ENCODE measurements at places on chromosomes 1 and 21.

DNA sequence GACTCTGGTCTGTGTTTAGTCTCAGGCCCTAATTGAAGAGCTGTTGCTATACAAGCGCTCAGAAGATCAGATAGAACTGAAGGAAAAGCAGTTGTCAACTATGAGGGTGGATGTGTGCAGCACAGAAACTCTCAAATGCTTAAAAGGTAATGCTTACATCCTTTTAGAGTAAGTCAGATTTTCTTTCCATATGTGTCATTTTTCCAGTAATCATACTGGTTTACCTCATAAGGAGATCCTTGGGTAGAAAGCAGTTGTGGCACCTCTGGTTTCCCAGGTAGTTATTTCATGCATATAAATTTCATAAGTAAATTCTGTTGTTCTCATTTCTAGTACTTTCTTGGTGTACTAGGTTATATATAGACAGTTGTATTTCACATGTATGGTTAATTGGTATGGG lies 43.0 kb upstream of the TARS2 start:
- no peak for DNase-seq

- no peak for DNase-seq
Observed at GRCh38 chr1:151584780-151585179, 27.1 kb upstream of the SNX27 start.

DNA sequence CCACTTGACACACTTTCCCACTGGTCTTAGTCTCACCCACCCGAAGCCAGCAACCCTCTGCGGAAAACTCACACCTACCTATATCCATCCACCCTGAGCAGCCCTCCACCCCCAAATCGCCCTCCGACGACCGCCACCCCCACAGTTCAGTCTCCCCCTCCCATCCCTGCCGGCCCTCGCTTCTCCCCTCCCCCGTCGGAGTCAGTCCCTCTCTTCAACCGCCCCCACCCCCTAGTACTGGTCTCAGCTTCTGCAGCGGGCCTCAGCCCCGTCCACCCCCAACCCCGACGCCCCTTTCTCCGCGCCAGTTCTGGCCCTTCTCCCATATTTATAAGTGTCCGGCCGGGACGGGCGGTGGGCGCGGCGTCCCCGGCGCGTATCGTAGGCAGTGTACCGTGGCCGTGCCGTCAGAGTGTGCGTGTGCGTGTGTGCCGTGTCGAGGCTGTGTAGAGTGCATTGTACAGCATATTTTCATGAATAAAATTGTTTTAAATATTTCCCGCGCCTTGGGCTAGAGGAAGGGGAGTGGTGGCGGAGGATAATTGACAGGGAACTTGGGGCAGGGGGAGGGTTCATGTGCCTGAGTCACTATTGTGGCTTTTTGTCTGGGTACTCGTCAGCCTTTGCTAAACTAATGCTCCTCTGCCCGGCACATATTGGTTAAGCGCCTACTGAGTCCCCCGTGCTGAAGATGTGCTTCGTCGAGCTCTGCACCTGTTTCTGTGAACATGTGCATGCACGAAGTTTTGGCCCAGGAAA lies 22.0 kb downstream of the FOXO6 start:
- DNase-seq = peak; percentile 73

DNA sequence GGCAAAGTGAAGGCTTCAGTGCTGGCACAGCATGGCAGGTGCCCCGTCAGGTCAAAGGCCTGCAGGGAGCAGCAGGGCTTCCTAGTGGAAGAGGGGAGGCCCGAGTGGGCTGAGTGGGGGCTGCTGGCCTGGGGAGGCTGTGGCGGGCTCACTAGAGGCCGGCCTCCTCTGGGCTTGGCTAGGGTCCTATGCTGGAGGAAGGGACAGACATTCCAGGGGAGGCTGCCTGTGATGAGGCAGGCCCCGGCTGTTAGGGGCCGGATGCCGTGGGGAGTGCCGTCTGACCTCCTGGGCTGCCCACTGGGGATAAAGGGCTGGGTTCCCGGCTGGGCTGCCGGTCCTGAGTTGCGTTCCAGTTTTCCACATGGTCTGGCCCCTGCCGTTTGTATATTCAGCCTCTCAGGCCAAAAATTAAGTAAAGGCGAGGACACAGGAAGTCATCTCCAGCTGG lies 21.1 kb downstream of the PRXL2B start:
- DNase-seq = no peak
